ENCODE measurements at places on chromosomes 11 and 22. TPM values are rescaled to one million over a fixed set of nuclear protein-coding genes. Genes with fewer than 3 reads are reported as not detected.

Gene CRYBB1
- not detected for total RNA-seq

Gene BCO2
- 0.78 TPM for total RNA-seq

Gene DBX1
- total RNA-seq, result not detected

Gene KCNK4
- not detected for total RNA-seq

Gene ZNF195
- total RNA-seq, result 23.9 TPM

Gene SLCO2B1
- 0.59 TPM for total RNA-seq

Gene TPBGL
- total RNA-seq, result not detected

Gene NAALAD2
- total RNA-seq, result 0.73 TPM

Gene LIF
- 1.5 TPM for total RNA-seq

Gene IGLL5
- not detected for total RNA-seq

Gene ASCL2
- not detected for total RNA-seq

Gene SLC2A11
- total RNA-seq, result 6.3 TPM

Gene PATE4
- total RNA-seq, result not detected

Gene CCDC179
- not detected for total RNA-seq

Gene OR52W1
- not detected for total RNA-seq

Gene PTGDR2
- total RNA-seq, result 9.4 TPM

All from subcutaneous preadipocyte (primary cell).